ENCODE measurements at places on chromosomes 2 and 18.
A peak's percentile ranks its signal among the peaks of the same experiment; 100 is the strongest.

DNA sequence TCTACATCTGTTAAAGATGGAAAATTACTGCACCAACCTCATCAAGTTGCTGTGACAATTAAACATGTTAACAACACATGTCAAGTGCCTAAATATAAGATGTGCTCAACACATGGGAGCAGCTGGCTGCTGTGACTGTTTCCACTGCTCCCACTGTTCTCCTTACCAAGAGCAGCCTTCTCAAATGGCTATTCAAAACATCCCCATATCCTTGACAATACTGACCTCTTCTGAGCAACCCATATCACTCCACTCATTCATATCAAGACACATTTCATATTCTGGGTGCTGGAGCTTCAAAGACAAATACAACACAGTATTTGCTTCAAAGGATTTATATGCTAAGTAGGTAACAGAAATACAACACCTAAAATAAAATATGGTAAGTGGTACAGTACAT is 60.3 kb downstream of the PIAS2 start:
- DNase-seq: peak; percentile 2

DNA sequence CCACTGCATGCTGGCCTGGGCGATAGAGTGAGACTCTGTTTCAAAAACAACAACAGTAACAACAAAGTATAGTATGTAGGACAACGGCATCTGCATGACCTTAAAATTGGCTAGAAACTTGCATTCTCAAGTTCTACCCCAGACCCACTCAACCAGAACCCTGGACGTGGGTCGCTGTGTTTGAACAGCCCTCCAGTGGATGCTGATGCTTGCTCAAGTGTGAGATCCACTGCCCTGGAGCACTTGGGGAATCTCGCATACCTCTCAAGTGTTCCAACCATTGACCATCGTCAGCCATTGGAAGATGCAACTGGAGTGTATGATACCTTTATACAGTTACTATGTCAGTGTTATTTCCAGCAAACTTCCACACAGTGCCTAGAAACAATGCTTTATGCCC is 435.9 kb downstream of the DCDC2C start:
- no peak for DNase-seq

DNA sequence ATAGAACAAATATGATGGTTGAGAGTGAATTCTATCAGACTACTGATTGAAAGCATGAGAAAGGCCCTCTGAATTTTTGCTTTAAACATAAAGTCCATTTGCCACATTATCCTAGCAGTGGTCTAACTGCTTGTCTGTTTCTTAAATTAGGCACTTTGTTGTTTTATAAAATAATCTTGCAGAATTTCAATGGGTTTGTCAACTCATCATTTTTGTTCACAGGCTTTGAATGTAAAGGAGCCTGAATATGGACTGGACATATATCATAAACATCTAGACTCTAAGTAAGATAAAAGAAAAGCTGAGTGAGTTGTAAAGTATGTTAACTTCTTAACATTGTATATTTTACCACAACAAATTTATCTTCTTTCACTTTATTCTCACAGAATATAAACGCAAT is 845.9 kb downstream of the SUCLG1 start:
- no peak for DNase-seq

- DNase-seq: no peak
These were observed 106.3 kb downstream of the NCOA1 start for GRCh38 chr2:24597181-24597870.

DNA sequence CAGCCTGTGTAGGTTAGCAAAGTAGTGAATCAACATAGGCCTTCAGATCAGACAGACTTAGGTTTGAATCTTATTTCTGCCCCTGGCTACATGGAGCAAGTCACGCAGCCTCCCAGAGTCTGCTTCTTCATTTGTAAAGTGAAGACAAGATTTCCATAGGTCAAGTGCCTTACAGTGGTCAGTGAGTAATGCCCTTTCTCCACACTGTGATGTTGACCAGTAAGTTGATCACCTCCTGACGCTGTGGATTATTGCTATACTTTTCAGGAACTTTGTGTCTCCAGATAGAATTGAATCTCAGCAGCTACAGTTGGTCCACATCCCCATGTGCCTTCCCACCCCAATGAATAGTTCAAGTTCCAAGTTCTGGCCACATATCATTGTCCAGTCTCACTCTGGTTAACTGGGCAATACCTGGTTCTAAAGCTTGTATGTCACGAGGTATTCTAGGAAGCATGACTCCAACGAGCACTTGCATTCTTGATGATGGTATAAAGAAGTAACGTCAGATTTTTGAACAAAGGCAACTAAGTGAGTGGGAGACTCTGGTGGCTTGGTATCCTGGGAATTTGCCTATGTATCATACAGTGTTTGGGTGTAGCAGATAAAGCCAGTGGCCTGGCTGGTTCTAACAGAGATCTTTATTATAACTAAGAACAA is 2.1 kb upstream of the CLIP4 start:
- no peak for DNase-seq

- no peak for DNase-seq
These were observed 200.1 kb downstream of the SLC39A10 start for GRCh38 chr2:195857132-195857531.

GRCh38 chr2:120969613-120970355 is 234.1 kb downstream of the GLI2 start:
- DNase-seq: no peak

DNA sequence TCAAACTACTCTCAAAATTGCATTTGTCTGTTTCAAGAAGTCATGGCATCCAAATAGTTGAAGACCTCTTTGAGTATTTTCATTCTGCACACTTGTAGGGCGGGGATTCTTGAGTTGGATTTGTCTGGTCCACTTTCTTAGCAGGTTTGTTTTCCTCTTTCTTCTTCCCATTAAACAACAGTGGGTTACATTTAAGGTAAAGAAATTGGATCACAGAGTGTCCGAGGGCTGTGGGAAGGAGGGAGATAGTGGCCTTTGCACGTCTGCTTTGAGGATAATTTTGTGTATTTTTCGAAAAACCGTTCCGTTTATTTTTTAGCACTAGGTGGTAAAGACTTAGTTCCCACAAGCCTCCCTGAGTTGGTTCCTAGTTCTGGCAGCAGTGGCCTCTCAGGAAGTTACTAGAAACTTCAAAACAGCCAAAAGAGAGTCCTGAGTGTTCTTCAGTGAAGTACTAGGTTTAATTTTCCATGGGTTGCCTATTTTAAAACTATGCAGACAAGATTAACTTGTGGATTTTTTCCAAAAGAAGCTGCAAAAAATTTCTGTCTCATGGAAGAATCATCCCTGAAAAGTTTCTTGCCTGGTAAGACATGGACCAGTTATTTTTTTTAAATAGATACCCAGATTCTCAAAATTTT is 107.9 kb downstream of the CDC42EP3 start:
- no peak for DNase-seq

DNA sequence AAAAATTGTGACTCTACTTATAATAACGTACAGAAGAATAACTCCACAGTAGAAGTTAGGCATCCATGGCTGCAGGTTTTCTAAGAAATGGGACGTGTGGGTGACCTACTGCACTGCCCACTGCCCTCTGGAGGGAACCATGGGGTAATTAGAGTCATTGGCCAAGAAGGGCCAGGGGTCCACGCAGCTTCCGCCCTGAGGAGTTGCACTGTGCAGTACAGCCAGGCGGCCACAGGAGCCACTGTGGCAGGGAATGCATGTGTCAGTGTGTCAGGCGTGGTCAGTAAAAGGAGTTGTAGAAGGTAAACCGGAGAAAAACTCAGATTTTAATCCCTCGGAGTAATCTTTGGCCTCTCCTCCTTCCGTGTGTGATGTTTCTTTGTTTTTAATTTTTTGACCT is 24.8 kb downstream of the NCK2 start:
- DNase-seq: no peak

- no peak for DNase-seq
These were observed 4.0 kb downstream of the EGR4 start for GRCh38 chr2:73289304-73289703.

DNA sequence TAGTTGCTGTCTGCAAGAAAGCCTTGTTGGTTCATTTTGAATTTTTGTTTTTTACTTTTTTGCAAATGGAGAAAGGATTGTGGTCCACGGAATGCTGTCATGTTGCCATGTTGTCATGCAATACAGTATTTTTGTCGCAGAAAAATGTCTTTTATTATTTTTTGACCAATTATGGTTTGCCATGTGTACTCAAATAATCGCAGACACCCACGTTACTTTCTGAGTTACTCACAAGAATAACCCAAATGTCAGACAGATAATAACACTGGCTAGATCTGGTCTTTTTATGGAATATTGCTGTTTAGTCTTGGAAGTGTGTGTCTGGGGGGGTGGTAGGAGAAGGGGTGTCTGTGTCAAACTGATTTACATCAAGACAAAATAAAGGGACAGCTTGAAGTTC is 188.9 kb downstream of the LTBP1 start:
- DNase-seq: no peak

DNA sequence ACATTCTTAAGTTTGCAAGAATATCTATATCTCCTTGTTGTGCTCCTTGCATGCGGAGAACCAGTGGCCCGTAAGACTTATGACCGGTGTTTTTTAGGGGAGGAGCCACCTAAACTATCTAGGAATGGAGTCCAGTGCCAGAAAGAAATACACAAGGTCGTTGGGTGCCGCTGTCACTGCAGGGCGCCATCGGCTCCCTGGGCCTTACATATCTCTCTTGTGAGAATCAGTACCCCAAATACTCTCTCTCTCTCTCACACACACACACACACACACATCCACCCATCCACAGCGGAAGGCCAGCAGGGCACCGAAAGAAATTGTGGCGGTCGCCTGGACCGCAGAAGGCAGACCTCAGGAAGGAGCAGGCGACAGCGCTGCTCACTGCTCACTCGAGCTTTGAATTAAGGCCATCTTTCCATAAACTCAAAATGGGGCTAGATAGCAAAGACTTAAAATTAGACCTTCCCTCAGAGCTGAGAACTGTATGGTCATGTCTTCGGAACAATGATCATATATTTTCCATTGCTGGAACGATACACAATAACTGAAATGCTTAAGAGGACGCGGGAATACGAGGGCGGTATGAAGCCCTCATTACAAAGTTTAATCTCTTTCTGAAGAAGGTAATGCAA is 10.4 kb downstream of the NR4A2 start:
- no peak for DNase-seq

DNA sequence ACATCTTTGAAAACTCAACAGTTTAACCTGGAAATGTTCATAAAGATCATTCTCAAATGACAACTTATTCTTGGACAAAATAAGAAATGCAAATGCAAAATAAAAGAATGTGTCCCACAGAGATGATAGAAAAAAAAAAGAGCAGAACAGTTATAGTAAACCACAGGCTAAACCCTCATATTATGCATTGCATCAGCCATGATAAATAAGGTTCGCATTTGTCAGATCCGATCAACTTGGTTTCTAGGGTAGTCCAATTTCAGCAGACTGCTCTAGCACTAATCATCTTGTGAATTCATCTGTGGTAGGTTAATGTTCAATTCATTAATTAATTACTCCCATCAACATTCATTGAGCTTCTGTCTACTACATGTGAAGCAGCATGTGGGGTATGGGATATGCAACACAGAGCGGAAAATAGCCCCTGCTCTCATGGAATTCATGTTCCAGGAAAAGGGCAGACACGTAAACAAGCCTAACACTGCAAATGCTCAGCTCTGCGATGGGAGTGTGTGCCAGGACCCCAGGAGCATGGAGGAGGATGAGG is 316.2 kb upstream of the REV1 start:
- DNase-seq: no peak

GRCh38 chr2:3730646-3731045 is 27.3 kb downstream of the DCDC2C start:
- no peak for DNase-seq

DNA sequence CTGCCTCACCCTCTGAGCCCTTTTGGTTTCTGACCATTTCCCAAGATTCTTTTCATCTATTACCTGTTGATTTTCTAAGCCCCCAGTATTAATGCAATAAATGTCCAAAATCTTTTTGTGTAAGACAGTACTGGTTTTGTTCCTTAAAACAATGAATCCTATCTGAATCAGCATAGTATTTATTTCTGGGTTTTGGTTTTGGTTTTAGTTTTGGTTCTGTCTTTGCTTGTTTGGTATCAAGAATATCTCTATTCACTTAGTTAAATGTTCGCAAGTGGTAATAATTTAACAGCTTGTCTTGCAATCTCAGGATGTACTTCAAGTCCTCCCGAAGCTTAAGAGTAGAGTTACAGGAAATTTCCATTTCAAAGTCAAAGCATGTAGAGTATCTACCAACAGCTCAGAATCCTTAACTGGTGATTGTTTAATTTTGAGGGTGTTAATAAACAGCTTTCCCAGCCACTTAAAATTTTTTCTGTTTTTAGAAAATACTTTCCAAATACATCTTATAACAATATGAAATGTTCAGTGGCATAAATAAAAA is 67.7 kb upstream of the NEDD4L start:
- no peak for DNase-seq

DNA sequence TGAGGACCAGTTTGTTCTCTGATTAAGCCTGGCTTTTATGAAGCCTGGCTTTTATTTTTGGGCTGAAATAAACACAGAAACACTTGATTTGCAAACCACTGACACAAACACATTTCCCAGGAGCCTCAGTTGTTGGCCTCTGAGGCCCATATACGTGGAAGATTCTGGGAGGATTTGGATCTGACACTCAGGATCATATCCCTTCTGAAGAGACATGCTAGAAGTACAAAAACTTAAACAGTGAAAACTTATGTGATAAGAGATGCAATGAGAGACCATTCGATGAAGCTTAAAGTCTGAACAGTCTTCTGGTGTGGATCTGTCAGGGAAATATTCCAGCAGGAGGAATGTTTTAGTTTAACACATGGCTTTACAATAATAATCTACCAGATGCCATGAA is 33.0 kb downstream of the MYT1L start:
- no peak for DNase-seq

GRCh38 chr2:130791617-130791939 is 36.2 kb downstream of the AMER3 start:
- DNase-seq: no peak

DNA sequence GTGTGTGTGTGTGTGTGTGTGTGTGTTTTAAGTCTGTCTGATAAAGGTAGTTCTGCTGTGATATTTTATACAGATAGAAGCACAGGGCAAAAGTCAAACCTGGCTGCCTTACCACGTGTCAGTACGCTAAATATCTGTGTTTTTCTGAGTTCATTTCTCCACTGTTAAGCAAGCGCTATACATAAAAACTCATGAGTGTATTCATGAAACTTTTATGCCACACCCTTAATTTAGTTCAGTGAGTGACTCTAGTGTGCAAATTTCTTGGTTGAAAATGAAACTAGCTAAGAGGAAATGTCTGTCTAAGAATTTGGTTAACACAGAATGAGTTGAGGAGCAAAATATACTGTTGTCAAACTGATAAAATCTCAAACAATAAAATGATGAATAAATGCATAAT is 11.2 kb downstream of the CASP10 start:
- DNase-seq: no peak

GRCh38 chr2:57569396-57569795 is 477.2 kb upstream of the VRK2 start:
- no peak for DNase-seq

GRCh38 chr2:71747559-71747958 is 294.2 kb downstream of the DYSF start:
- no peak for DNase-seq

Measured in AG09309 (cell line).